COR-L47 (cell line): ENCODE measurements at places on chromosomes 16 and 17.

GRCh38 chr17:29100296-29100695, 57.4 kb downstream of the PIPOX start:
- no peak for DNase-seq

DNA sequence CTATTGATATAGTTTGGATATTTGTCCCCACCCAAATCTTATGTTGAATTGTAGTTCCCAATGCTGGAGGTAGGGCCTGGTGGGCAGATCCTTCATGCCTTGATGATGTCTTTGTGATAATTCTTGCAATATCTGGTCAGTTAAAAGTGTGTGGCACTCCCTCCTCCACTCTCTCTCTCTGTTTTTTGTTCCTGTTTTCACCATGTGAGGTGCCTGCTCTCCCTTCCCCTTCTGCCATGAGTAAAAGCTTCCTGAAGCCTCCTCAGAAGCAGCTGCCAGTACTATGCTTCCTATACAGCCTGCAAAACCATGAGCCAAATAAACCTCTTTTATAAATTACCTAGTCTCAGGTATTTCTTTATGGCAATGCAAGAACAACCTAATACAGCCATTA, 47.3 kb downstream of the TOM1L2 start:
- DNase-seq: no peak

- DNase-seq: peak; percentile 71
These were observed 4.5 kb downstream of the ARHGAP27 start for GRCh38 chr17:45428050-45428617.

GRCh38 chr17:48520631-48521079, 10.2 kb downstream of the HOXB1 start:
- DNase-seq: no peak

- DNase-seq: peak; percentile 87
These were observed at the start of gene MARCHF10 for GRCh38 chr17:62807812-62808575. Gene MARCHF10, minus strand, starts transcription at chr17:62808314. Its CDS starts 6,579 bp downstream, at chr17:62801735.

DNA sequence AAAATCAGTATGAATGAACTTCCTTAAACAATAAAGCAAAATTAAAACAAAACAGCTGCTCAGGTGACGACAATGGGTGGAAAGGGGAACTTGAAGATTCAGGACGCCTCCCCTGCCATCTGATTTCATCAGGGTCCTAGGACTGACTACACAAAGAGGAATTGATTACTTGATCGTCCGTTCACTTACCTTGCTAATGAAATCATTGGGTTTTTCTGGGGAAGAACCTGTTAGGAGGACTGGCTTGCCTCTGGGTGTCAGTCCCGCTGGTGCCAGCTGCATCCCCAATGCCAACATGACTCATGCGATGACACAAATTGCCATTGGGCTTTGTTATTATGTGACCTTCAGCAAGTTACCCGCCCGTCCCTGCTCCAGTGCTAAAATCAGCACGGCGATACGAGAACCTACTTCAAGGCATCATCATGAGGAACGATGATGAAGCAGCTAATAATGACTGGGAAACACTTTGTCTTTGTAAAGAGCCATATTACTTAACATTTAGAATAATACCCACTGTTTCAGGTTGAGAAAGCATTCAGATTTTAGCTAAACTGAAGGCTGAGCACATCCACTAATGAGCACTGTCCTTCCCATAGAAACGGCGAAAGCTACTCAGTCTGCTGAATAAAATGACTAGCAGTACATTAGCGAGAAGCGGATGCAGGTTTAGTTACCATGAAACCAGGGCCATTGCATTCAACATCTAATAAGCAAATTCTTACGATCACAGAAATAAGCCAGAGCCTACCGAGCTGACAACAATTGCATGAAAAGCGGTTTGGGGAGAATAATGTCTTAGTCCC, 139.4 kb downstream of the ZFHX3 start:
- no peak for DNase-seq

DNA sequence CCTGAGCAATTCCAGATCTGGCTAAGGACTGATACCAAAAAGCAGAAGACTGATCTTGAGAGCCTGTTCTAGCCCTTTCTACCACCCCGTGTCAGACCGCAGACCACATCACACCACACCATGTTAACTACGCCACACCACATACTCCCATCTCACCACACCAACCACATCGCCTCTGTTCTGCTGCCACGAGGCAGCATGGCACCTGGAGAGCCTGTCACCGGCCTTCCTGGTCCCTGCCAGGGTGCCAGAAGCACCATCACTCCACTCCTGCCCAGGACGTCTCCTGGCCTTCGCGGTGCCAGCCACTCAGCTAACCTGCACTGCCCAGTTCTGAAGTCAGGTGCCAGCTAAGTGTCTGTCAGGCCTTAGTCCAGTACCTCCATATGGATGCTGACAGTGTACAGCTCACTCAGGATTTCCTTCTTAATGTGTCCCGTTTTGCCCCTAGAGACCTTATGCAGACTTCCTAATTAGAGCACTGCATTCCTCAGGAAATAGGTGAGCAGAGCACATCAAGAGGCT, 37.2 kb upstream of the BCAR1 start:
- DNase-seq: no peak

- peak; percentile 92 for DNase-seq
These were observed 28.7 kb downstream of the ACSF3 start for GRCh38 chr16:89122322-89122851.
